PC-3 (cell line): ENCODE measurements at places on chromosomes 6 and 20. TPM values are rescaled to one million over a fixed set of nuclear protein-coding genes. Genes with fewer than 3 reads are reported as not detected.
A peak's percentile ranks its signal among the peaks of the same experiment; 100 is the strongest.

- peak; percentile 67 for DNase-seq
Measured at GRCh38 chr6:140040396-140040795, 665.9 kb upstream of the CITED2 start.

DNA sequence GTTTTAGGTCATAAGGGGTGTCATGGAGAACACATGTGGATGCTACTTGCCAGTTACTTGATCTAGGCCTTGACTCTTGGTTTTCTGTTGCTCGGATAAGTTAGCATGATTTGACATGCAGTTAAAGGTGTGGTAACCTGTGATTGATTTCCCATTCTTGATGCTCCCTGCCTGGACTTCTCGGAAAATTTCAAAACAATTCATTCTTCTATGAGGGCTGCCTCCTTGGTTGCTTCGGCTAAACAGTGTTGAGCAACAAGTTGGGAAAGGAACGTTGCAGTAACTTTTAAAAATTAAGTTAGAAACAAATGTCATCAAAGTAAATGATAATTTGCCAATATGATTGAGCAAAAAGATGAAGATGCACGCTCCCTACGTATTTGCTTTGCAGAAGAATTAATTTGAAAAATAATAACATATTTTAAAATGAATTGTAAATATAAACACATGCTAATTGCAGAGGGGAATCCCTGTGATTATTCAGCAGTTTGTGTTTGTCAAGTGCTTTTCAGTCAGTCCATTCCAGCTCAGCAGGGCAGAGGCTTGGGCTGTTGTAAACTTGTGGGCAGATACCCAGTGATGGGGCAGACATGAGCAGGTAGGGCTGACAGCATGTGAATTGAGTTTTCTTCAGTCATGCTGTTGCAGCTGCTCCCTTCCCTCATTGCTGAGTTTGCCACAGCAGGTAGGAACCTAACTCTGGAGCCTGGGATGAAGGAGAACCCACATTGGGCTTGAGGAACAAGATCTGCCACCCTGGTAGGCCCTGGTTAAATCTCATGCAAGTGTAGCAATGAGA, 110.2 kb downstream of the ESR1 start:
- DNase-seq, result no peak

DNA sequence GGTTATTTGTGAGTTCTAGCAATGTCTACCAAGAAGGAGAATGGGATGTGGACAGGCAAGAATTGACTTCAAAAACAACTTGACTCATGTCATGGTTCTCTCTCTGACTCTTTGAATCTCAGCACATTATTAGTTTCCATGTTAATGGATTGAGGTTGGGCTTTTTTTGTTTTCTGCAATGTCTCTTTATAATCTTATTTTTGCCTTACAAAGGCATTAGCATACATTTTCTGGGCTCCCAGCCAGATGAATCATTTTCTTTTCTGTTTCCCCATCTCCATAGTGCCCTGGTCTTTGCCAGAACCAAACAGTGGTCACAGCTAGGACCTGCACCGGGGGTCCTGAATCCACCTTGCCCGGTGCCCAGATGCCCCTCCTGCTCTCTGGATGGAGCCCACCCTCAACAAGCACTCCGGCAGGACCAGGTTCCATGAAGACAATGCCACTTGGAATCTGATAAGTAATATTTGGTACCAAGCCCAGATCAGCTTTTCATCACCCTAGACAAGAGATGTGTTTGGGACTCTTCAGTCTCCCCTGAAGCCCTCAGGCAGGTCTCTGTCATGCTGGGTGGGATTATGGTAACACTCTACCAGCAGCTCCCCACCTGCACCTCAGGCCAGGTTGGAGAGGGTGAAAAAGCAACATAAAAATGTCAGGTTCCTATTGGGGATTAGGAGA, 266.7 kb upstream of the SULF2 start:
- DNase-seq, result peak; percentile 97

- no peak for DNase-seq
Measured at GRCh38 chr6:14252271-14252850, 134.8 kb downstream of the CD83 start.

DNA sequence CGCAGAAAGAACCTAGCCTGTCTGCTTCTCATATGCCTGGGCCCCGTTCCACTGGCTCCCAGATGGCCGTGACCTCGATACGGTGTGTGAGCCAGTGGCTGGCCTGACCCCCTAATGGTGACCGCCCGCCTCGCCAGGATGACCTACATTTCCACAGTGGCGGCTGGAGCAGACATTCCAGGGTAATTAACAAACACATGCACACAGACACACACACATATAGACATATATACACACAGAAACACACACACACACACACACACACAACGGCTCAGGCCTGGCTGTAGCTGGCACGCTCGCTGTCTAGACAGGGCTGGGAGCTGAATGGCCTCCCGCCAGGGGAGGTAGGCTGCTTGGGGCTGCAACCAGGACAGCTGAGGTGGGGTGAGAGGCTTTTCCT, 227.1 kb downstream of the ANKRD60 start:
- no peak for DNase-seq

DNA sequence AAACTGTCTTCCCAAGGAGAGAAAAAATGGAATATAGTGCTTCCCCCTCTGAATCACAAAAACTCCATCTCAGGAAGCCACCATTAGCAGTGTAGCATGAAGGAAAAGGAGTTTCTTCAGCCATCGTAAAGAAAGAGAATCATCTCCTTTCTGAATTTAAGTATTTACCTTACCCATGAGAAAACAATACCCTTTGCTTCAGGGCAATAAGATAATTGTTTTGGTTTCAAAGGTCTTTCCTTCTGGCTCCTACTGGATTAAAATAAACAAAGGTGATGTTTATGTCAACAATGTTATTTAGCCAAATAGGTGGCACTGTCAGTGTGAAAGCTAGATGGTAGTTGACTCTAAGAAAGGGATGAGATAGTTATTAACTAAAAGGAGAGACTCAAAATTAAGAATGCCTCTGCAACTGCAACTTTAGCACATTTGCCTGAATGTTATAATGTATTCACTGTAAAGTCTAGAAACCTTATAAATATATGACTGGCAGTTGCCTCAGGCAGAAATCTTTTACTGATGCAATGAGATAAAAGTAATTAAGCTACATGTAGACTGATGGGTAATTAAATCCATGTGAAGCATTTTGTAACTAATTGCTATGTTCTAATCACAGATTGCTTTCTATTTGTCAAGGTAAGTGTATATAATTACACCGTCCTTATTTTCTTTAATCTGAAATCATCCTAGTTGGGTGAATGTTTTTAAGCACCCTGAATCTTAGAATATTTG, 399.0 kb downstream of the CDKAL1 start:
- peak; percentile 45 for DNase-seq

GRCh38 chr6:124008988-124009765, 205.5 kb downstream of the NKAIN2 start:
- no peak for DNase-seq

GRCh38 chr6:134172706-134173365, 120.4 kb upstream of the SLC2A12 start:
- DNase-seq, result no peak

GRCh38 chr6:111925296-111925695, 52.0 kb upstream of the FYN start:
- DNase-seq, result peak; percentile 57

DNA sequence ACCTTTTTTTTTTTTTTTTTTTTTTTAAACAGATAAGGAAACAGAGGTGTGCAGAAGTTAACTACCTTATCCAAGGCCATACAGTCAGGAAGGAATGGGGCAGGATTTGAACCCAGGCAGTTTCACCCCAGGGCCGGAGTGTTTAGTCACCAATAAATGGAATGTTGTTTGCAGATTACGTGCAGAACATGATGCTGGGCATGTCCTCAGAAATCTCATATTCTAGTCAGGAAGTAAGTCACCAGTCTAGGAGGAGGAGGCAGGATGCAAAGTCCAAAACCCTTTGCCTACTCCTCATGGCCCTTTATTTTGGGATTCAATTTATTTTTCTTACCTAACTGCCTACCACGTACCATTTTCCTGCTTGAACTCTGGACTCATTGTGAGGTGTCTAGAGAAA, 57.1 kb upstream of the LRRC1 start:
- DNase-seq, result peak; percentile 43

DNA sequence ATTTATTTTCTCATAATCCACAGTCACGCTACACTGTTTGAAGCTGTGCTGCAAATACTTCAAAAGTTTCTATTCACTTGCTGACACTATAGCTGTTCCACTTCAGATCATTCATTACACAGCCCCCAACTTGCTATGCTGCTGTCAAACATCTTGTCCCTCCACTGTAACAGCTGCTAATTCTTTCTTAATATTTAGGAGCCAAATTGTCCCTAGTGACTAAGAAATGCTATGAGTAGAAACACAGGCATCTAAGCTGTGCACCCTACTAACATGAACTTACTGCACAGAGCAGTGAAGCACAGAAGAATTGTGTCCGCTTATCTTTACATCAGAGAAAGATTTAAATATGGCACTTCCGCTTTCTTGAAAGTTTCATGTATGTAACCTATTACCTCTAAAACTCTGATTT, 91.3 kb downstream of the PDE10A start:
- no peak for DNase-seq

GRCh38 chr6:79420054-79420453, 117.2 kb downstream of the LCA5 start:
- no peak for DNase-seq

The ZSCAN26 gene
- 10.8 and 12.3 TPM in 2 replicates for total RNA-seq

The JPH2 gene
- total RNA-seq, result 15.5 and 15.8 TPM in 2 replicates

The SLC17A2 gene
- not detected in 2 replicates for total RNA-seq

The TTK gene
- 38.9 and 39.0 TPM in 2 replicates for total RNA-seq
